Activated T-cell treated with anti-CD3 and anti-CD28 coated beads for 4 hours (primary cell): ENCODE measurements at places on chromosomes 6 and 20.

DNA sequence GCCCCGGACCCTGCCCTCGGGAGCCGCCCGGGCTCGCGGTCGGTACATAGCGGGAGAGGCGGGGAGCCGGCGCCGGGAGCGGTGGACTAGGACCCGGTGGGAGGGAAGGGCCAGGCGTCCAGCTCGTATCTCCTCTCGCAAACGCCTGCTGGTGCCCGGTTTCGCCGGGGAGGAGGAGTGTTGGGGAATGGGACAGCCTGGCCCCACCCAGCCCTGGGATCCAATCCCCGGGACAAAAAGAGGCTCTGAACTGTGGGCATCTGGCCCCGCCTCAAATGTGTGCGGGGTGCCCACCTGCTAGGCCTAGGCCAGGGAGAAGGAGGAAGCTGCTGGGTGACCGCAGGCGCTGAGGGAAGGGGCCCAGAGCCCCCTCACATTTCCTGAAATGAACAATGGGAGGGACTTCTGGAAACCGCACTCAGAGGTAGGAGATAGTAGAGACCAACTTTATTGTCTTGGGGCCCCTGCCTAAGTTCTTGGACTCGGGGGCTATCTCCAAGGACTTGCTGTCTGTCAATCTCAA lies at the start of gene KCNK17:
TSS of gene KCNK17 (minus strand) at position 147 of the 523 bp plus-strand sequence. CDS start at position 48, 99 bp downstream.
- DNase-seq = no peak

DNA sequence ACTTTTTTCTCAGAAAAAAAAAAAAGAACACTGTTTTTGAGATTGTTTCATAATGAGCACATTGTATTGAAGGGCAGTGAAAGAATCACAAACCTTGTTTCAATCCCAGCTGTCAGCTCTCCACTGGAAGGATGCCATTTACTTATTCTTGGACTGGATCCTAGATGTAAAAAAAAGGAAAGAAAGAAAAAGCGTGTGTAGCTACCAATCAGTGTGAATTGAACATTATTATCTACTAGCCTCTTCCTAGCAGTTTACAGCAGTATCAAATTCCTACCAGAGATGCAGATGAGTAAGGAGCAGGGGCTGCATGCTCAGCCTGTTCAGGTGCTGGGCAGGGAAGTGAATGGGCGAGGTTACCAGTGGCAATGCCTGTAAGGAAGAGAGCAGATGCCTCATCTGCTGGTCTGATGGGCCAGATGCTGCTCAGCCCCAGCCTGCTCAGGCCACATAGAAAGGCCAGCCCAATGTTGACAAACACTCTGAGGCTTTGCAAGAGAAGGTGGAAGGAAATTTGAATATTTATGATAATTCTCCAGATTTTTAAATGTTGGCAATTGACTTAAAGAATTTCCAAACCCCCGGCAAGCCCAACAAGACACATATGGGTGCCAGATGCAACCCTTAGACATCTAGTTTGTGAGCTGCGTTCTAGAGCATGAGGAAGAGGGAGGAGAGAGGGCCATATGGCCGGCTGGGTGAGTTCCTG lies 189.5 kb downstream of the IBTK start:
- DNase-seq = no peak

GRCh38 chr6:27865850-27866356 lies 46.3 kb downstream of the OR2B2 start:
- no peak for DNase-seq

GRCh38 chr6:53974941-53975340 lies 136.3 kb upstream of the MLIP start:
- no peak for DNase-seq
